Smooth muscle cell of the umbilical artery (primary cell): ENCODE measurements at places on chromosomes 13 and 19. TPM values are rescaled to one million over a fixed set of nuclear protein-coding genes. Genes with fewer than 3 reads are reported as not detected.

Gene TMEM221
- under 0.01 TPM in 1 of 2 replicates, not detected in the other for total RNA-seq

Gene PEX11G
- 1.5 and 3.3 TPM in 2 replicates for total RNA-seq

Gene ERICH6B
- total RNA-seq: not detected in 2 replicates

Gene CEACAM16
- not detected in 2 replicates for total RNA-seq

Gene C19orf33
- not detected in 2 replicates for total RNA-seq

Gene LIG4
- total RNA-seq: 15.1 and 22.4 TPM in 2 replicates

Gene CDX2
- not detected in 2 replicates for total RNA-seq

Gene TGFBR3L
- total RNA-seq: 1.7 and 2.7 TPM in 2 replicates

Gene PGLYRP1
- not detected in 2 replicates for total RNA-seq

Gene CPB2
- total RNA-seq: 0.05 TPM in 1 of 2 replicates, not detected in the other

Gene PCSK4
- total RNA-seq: 1.2 and 1.7 TPM in 2 replicates

Gene ZNF611
- 14.6 and 19.5 TPM in 2 replicates for total RNA-seq
